ENCODE measurements at places on chromosomes 1 and 21.

DNA sequence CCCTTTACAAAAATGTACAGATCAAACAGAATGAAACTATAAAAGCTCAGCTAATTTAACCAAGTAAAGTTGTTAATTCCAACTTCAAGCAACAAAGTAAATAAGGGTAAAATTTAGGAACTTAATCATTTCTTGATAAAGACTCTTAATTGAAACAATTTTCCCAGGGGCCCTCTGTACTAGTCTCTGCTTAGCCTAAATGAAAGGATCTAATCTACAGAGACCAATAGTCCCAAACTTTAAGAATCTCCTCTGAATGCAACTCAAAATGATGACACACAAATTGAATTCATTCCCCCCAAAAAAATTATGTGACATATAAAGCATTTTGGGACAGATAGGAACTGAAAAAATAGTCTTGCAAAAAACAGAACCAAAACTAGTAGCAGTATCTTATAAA, 16.6 kb downstream of the EYA3 start:
- no peak for DNase-seq

GRCh38 chr1:234342774-234343173, 30.5 kb upstream of the COA6 start:
- no peak for DNase-seq

DNA sequence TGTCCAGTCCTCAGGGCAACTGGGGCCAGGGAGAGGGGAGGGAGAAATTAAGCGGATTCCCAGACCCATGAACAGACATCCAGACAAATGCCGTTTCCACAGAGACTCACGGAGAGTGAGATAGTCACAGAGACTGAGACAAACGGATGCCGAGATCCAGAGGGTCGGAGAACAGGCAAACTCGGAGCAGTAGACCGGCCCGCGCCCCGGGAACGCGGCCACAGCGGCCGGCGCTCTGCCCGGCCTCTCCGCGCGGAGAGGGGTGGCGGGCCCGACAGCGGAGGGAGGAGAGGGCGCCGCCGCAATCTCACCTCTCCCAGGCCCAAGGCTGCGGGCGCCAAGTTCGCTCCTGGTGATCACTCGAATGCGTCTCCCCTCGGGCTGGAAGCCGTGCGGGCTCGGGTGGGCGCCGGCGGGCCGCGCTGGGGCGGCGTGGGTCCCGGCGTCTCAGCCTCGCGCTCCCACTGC, 831 bp upstream of the FOXD2 start:
- no peak for DNase-seq

- no peak for DNase-seq
These were observed 619.4 kb upstream of the ADAMTS5 start for GRCh38 chr21:27586326-27586725.

DNA sequence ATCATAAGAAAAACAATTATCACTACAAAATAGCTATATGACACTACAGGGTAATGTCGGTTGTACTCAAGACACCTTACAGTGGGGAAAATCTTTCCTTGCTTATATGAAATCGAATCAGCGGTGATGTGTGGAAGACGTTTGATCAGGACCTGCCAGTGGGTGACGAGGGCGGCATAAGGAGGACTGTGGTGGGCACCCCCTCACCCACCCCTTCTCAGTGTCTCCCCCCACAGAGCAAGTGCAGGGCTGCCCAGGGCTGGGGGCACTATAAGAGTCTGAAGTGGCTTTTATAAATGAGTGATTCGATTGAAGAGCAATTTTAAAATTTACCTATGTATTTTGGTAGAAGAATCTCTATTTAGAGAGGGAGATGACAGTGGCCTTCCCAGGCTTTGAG, 35.8 kb downstream of the CRYAA start:
- DNase-seq = no peak

GRCh38 chr1:155208541-155209311, at the start of gene MTX1:
MTX1 (plus strand) TSS chr1:155208695; CDS start chr1:155208805, 110 bp downstream.
- DNase-seq = peak; percentile 84

DNA sequence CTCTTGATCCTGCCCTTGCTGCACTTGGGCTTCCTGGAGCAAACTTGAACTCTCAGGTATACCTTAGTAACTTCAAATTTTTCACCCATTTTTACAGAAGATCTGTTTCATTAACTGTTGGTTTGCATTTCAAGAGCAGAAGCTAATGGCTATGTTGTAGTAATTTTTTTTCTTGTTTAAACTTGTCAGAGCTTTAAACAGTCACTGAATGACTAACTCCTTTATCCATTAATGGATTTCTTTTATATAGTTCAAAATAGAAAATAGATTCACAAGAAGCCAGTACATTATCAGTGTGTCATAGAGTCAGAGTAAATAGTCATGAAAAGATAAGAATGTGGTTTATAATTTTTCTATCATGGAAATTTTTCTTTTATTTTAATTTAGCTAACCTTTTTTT, 13.6 kb downstream of the SRSF11 start:
- no peak for DNase-seq

GRCh38 chr1:53560581-53561502, 101.6 kb downstream of the DMRTB1 start:
- no peak for DNase-seq

DNA sequence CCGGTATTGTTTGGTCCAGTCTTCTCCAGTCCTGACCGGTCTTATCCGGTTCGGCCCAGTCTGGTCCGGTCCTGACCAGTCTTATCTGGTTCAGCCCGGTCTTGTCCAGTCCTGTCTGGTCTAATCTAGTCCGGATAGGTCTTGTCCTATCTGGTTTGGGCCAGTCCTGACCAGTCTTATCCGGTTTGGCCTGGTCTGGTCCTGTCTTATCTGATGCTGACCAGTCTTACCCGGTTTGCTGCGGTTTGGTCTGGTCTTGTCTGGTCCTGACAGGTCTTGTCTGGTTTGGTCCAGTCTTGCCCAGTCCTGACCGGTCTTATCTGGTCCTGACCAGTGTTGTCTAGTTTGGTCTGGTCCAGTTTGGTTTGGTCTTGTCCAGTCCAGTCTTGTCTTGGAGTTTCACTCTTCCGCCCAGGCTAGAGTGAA, 30.1 kb downstream of the DHX9 start:
- DNase-seq = no peak

- DNase-seq = peak; percentile 1
These were observed 5.4 kb downstream of the FOXO6 start for GRCh38 chr1:41366455-41367287.

- no peak for DNase-seq
These were observed 24.3 kb downstream of the ZMYND12 start for GRCh38 chr1:42431514-42431913.

DNA sequence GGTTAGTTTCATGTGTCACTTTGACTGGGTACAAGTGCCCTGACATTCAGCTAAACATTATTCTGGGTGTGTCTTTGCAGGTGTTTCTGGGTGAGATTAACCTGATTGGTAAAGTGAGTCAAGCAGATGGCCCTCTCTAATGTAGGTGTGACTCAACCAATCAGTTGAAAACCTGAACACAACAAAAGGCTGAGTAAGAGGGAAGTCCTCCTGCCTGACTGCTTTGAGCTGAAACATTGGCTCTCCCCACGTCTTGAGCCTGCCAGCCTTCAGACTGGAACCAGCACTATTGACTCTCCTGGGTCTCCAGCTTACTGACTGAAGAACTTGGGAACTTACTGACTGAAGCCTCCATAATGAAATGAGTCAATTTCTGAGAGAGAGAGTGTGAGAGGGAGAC, 70.0 kb upstream of the C21orf91 start:
- no peak for DNase-seq

- DNase-seq = no peak
These were observed 31.4 kb downstream of the CLCA1 start for GRCh38 chr1:86499987-86500593.

DNA sequence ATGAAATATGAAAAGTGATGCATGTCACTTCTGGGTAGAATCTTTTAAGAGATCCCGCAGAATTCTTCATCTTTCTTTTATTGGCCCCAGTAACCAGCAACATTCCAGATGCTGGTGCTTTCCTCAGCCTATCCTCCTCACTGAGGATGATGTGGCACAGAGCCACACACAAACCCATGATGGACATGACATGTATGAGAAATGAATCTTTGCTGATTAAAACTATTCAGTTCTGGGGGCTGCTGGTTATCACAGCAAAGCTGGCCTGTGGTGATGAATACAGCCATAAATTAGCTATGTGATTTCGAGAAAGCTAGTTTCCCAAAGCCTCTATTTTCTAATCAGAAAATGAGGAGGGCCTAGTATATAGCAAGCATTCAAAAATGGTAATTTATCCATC, 8.3 kb upstream of the ERICH3 start:
- DNase-seq = no peak

Data from frontal cortex (tissue), 4 donors.